Midbrain (tissue), 1 donor: ENCODE measurements at places on chromosomes 5 and 9.

DNA sequence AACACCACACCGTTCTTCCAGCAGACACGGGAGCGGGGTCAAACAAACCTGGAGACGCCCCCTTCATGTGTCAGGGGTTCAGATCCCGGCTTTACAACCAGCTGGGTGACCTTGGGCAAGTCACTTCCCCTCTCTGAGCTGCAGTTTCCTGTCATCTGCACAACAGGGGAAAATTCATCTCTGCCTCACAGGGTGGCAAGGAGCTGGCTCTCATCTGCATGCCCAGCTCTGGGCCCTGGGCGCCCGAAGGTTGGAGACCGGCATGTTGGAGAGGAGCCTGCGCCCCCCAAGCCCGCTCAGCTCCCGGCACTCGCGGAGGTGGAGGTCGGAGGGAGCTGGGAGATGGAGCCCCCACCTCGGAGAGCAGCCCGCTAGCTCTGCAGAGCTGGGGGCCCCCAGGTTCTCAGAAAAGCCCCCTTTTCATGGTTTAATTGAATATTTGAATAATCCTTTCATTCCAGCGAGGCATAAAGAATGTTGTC lies 20.4 kb downstream of the NR5A1 start:
- DNase-seq, result no peak

GRCh38 chr9:96418920-96419690 lies 935 bp upstream of the ZNF367 start:
- peak; percentile 56 for DNase-seq

DNA sequence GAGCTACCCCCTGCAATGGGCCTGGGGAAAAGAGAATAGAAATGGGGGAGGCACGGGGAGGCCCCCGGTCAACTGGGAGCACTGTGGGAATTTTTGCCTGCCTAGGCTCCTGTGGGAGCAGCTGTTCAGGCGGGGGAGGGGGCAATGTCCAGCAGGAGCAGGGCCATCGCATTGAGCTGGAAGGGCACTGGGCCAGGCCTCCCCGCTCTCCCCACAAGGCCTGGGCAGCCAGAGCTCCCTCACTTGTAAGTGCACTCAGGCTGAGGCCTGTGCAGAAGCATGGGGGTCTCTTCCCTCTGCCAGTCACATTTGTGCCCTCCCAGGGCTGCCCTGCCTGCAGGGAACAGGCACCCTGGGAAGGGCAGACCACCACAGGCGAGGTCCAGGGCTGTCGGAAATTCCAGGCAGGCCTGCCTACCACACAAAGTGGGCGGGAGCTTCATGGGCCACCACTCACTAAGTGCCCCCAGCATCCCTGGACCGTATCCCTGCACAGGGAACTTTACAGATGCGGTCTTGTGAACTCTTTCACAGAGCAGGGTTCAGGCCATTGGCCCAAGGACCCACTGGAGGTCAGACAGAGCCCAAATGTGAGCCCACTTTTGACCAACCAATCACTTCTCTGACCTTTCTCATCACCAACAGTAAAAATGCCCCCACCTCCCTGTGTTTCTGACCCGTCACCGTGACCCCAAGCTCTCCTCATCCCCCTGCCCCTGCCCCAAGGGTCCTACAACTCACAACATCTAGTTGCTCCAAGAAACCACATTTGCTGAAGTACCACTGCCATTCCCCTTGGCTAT lies 1.0 kb upstream of the CFAP157 start:
- DNase-seq, result no peak

GRCh38 chr9:84404095-84404686 lies 63.6 kb upstream of the SLC28A3 start:
- DNase-seq, result peak; percentile 17

- DNase-seq, result no peak
Measured at GRCh38 chr5:18091142-18091541, 456.9 kb downstream of the TAF11L14 start.

DNA sequence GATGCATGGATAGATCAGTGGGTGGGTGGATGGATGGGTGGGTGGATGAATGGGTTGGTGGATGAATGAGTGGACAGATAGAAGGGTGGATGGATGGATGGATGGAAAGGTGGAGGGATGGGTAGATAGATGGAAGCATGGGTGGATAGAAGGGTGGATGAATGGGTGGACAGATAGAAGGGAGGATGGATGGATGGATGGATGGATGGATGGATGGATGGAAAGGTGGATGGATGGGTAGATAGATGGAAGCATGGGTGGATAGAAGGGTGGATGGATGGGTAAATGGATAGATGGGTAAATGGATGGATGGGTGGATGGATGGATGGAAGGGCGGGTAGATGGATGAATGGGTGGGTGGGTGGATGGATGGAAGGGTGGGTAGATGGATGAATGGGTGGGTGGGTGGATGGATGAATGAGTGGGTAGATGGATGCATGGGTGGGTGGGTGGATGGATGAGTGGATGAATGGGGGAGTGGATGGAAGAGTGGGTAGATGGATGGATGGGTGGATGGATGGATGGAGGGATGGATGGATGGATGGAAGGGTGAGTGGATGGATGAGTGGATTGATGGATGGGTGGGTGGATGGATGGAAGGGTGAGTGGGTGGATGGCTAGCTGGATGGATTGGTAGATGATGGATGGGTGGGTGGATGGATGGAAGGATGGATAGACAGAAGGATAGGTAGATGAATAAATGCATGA lies 87.7 kb upstream of the ASS1 start:
- DNase-seq, result no peak

DNA sequence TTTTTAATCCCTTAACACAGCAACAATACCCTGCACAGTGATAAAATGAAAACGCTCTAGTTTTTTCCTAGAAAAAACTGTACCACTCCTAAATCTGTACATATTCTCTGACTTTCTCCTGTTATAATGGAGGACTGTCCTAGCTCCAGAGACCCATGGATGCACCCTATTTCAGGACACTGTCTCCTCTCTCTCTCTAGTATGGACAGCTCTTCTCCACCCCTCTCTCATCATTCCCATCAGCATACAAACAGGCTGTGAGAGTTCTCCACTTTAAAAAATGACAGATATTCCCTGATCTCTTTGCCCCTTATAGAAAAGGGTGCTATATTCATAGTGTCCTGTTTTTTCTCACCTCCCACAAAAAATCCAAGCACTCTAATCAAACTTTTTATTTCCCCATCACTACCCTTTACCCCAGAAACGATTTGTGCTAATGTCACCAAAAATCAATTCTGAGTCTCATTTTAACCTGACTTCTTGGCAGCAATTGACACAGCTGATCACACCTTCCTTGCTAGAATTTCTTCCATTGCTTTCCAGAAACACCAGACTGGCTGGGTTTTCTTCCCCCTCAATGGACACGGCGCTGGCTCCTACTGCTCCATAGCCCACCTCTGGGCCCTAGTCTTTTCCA lies 20.7 kb downstream of the ZNF608 start:
- no peak for DNase-seq

- no peak for DNase-seq
Measured at GRCh38 chr9:16152276-16153101, 599.6 kb downstream of the CCDC171 start.

DNA sequence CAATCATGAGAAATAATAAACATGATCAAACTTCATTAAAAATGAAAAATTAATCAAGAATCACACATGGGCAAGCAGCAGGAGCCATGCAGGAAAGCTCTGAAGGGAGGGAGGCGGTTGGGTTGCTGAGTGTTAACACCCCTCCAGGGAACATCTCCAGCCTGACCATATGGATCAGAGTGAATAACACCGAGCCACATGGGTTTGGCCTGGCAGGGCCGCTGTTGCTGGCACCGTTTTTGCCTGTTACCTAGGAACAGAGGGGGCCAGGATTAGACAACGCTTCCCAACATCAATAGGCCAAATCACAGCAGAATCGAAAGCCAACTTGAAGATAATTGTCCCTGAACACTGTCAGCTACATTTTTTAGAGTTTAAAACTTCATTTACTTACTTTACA lies 160.2 kb downstream of the DENND1A start:
- no peak for DNase-seq

DNA sequence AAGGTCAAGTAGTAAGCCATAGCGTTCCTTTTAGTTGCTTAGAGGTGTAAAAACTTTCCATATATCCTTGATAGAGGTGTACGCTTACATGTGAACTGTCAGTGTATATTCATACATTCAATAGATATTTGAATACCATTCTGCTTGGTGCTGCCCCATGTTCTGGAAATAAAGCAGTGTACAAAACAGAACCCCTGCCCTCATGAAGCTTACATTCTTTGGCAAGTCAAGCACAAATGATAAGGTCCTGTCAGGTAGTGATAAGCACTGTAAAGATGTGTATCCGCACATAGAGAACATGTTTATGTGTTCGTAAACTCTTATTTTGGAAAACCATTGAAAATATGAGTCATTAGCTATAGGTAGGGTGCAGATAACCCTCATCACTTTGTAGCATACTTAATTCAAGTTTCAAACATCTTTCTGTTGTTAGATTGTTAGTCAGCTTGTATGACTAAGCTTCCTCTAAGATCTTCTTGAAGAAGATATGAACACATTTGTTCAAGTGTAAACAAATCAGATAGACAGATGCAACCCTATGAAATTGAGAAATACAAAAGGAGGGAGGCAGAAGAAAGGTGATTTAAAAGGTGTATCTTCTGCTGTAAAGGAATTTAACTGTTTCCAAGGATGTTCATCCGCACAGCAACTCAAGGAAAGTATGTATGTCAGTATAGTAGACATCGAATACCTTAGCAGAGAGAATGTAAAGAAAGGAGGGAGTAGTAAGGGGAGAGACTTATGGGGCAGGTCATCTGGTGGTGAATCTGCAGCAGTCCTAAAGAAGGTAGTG lies 1.6 kb downstream of the GTF3C4 start:
- no peak for DNase-seq

GRCh38 chr9:137295849-137296669 lies 6.0 kb downstream of the NRARP start:
- DNase-seq, result no peak

GRCh38 chr5:21826884-21827283 lies 1026.3 kb downstream of the CDH12 start:
- no peak for DNase-seq

- no peak for DNase-seq
Measured at GRCh38 chr9:14331120-14331519, 17.2 kb upstream of the NFIB start.

GRCh38 chr9:6538666-6539071 lies 106.9 kb downstream of the GLDC start:
- no peak for DNase-seq

DNA sequence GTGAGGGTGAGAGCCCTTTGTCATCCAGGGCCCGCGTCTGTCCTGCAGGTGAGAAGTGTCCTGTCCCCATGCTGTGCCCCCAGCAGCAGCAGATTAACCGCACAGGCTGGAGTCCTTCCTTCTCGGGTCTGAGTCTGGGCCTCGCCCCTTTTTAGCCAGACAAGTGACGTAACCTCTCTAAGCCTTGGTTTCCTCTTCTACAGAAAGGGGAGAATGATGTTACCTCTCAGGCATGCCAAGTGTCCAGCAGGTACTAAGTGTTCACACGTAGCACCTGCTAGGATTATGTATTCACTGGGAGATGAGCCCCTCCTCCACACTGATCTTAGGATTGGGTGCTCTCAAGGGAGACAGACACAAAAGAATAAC lies 6.9 kb downstream of the NEURL1B start:
- no peak for DNase-seq

DNA sequence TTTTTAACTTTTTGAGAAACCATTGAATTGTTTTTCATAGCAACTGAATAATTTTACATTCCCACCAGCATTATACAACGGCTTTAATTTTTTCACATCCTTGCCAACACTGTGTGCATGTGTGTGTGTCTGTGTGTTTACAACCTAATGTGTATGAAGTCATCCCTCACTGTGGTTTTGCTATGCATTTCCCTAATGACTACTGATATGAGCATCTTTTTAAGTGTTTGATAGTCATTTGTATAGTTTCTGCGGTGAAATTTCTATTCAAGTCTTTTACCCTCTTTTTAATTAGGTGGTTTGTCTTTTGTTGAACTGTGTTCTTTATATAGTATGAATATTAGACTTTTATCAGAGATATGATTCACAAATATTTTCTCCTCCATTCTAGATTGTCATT lies 263.1 kb upstream of the COX7C start:
- no peak for DNase-seq

DNA sequence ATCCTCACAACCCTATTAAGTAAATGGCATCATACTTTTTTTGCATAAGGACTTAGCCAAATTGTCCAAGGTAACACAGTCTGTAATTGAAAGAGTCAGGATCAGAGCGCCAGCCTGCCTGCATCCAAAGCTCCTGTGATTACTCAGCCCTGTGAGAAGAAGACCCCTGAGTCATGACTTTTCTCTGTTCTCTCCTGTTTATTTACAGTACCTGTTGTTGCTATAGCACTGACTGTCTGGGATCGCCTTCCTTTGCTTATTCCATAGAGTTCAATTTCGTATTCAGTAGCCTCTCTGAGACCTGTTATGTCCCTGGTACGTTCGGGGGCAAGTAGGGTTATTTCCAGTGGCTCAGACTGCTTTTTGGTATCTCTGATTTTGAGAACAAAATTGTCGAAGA lies 71.8 kb downstream of the TNC start:
- DNase-seq, result no peak

- no peak for DNase-seq
Measured at GRCh38 chr9:96209407-96210271, 92.3 kb downstream of the HSD17B3 start.

DNA sequence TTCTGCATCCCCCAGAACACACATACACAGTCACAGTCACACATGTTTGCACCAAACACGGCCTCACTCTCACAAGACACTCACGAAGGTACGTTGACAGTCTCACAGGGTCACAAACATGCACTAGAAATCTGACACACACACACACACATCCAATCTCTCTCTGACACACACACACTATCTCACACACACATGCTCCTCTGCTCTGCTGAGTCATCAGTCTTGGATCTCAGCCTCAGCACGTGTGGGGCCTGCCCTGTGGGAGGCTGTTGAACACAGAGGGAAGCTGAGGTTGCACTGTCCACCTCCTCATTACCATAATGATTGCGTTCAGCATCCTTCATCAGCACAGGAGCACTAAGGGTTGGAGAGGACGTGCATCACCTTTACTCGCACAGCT lies 188.8 kb downstream of the MTRR start:
- no peak for DNase-seq

GRCh38 chr5:90055831-90056328 lies 353.7 kb downstream of the CETN3 start:
- DNase-seq, result no peak

GRCh38 chr9:134360897-134361296 lies 34.6 kb downstream of the RXRA start:
- no peak for DNase-seq

DNA sequence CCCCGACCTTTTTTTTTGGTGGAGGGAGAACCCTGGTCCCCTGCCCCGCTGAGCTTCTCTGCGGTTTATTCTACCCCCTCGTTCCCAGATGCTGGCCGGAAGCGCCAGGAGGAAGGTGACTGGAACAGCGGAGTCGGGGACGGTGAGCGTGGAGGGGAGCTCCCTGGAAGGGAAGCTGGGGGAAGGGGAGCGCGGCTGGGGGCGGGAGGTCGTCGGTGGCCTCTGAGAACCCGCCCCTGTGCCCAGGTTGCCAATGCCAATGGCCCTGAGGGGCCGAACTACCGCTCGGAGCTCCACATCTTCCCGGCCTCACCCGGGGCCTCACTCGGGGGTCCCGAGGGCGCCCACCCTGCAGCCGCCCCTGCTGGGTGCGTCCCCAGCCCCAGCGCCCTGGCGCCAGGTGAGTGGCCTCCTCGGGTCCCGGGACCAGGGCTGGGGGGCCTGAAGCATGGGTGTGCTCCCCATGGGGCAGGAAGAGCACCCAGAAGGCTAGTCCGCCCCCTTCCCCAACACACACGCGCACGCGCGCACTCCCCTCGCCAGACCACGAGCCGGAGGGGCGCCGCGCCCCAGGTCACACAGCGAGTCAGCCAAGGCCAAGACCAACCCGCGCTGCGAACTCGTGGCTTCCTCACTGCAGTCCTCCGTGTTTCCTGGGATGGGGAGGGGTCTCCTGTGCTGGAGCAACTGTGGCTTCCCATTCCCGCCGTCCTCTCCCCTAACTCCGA lies 10.6 kb downstream of the MYOZ3 start:
- DNase-seq, result no peak
